Fibroblast of skin of abdomen (primary cell): ENCODE measurements at places on chromosomes 1 and 21.

- peak; percentile 14 for DNase-seq
Measured at GRCh38 chr1:207282058-207282457, 39.4 kb upstream of the CD55 start.

- no peak for DNase-seq
Measured at GRCh38 chr1:31651766-31652165, 7.1 kb upstream of the PEF1 start.

- no peak for DNase-seq
Measured at GRCh38 chr1:77544845-77545244, 137.6 kb downstream of the ZZZ3 start.

- no peak for DNase-seq
Measured at GRCh38 chr1:110298991-110299390, 40.2 kb upstream of the RBM15 start.

DNA sequence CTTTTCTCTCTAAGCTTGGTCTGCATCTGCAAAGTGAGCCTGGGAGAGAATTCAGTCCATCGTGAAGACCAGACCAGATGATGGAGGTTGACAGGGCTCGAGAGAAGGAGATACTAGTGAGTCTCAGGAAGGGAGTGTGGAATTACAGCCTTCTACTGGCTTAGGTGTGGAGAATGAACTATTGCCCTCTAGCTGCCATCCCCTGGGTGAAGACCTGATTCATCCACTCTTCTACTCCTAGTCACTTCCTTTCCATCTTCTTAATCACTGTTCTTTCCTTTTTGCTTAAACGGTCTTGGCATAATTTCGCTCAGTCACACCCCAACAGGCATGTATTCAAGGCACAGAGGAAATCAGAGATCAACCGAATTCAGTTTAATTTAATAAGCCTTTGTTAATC, 34.0 kb upstream of the HSD17B7 start:
- no peak for DNase-seq

DNA sequence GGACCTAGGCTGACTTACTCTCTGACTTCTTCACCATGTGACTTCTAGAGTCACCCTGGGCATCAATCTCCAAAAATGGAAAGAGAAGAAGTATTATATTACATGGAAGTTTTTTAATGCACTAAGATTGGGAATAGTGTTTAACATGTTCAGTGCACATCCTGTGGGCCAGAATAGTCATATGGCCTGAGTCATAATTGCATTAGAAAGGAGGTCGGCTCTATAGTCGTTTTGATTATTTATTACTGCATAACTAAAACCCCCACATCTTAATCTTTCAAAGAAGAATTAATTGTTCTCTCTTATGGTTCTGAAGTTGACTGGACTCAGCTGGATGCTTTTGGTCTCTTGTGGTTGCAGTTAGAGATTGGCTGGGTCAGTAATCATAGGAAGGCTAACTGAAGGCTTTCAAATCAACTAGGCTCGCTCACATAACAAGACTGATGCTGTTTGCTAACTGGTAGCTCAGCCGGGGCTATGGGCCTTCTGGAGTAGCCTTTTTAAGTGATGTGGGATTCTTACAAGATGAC, 810.6 kb upstream of the ADGRL4 start:
- DNase-seq = peak; percentile 74

DNA sequence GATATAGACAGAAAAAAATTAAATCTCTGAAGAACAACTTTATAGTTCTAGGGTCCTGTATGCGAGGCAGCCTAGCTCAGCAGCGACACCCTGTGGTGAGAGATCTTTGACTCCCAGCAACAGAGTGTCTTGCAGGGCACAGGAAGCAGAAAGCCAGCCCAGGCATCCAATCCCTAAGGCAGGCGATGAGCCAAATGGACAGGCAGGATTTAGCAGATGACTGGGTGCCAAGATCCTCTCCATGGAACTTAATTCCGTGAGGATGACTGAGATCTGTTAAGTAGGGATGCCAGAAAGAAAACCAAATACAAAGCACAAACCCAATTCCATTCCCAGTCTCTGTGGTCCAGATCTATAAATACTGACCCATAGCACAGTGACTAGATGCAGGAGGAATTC, 38.8 kb downstream of the HLCS start:
- DNase-seq = peak; percentile 94

- DNase-seq = no peak
Measured at GRCh38 chr1:81358151-81358550, 442.6 kb upstream of the ADGRL2 start.

DNA sequence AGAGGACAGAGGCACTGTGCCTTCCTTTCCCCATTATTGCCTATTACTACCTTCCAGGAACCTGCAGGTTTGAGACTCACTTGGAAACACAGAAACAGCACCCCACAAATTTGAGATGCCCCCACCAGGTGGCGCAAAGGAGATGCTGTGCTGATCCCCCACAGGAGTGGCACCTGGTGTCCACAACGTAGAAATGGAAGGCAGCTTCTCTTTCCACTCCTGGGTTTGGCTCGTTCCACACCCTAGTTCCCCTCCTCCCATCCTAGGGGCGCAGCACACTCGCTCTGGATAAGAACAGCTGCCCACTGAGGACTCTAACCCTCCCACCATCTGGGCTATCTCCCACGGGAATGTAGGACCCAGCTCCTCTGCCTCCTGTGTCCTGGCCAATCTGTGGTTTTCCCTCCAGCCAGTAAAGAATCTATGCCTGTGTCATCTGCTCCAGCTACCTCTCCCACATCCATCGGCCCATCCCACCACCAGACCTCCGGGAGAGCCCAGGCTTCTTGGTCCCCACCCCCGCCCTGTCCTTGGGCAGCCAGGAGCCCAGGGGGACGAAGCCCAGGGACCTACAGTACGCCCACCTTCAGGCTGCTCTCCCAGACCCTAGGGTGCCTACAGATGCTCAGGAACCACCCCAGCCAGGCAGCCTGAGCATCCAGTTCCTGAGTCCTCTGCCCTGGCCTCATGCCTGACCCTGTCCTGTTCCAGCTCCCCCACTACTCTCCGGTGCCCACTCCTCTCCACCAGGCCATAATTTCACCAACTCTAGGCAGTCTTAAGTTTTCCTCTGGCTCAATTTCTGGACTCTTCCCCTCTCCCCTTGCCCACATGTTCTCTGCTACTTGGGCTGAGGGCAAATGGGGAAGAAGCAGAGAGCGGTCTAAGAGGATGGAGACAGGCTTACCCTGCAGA, 549 bp downstream of the THBS3 start:
- peak; percentile 78 for DNase-seq

GRCh38 chr1:47505267-47505666, 67.4 kb downstream of the FOXD2 start:
- no peak for DNase-seq

DNA sequence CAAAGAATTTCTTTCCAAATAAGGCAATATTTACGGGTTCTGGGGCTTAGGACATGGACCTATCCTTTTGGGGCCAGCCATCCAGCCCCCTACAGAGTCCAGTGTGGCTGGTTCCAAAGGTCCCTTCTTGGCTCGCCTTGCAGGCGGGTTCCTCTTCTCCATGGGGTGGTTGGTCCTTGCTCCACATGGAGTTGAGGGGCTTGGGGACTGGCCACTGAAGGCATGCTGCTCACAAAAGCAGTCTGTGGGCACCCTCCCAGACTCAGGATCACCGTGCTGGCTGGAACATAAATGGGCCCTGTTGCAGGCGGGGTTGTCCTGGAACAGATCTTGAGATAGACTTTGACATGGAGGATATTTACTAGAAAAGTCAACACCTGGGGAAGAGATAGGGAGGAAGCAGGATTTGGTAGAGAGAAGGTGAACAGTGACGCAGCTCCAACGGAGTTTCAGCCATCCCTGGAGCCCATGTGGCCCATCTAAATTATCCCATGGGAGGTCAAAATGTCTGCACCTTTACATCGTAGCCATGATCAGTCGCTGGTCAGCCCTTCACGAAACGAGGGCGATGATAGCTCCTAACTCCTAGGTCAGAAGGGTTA, 39.1 kb upstream of the LRP8 start:
- no peak for DNase-seq

GRCh38 chr1:53416269-53416813, 42.9 kb upstream of the DMRTB1 start:
- DNase-seq = no peak

GRCh38 chr1:162159515-162159914, 90.0 kb downstream of the NOS1AP start:
- no peak for DNase-seq

DNA sequence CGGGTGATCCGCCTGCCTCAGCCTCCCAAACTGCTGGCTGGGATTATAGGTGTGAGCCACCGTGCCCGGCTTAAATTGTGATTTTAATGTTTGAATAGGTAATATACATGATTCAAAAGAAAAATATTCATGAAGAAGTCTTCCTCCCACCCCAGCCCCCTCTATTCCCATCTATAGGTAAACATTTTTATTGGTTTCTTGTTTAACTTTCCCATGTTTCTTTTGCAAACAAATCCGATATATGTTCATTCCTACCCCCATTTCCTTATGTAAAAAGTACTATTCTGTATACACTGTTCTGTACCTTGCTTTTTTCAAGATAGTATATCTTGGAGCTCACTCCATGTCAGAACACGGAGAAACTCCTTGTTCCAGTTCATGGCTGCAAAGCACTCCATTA, 23.2 kb downstream of the RPS6KA1 start:
- DNase-seq = no peak

GRCh38 chr1:221724931-221725605, 16.8 kb downstream of the DUSP10 start:
- peak; percentile 55 for DNase-seq

DNA sequence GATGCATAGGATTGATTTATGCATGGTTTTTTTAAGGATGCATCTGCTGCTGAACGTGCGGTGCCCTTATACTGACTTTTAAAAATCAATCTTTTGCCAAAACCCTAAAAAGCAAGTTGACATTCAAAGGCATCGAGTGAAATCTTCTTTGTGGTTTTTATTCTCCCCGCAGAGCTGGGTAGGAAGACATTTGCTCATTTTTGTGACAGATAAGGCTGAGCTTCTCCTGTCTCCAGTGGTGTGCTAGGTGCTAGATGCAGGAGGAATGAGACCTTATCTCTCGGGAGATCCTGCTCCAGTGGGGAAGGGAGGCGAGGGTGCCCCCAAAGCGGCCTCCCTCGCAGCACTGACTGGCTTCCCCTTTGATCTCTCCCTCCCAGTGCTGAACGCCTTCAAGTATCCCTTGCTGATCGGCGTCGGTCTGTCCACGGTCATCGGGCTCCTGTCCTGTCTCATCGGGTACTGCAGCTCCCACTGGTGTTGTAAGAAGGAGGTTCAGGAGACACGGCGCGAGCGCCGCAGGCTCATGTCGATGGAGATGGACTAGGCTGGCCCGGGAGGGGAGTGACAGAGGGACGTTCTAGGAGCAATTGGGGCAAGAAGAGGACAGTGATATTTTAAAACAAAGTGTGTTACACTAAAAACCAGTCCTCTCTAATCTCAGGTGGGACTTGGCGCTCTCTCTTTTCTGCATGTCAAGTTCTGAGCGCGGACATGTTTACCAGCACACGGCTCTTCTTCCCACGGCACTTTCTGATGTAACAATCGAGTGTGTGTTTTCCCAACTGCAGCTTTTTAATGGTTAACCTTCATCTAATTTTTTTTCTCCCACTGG, 14.9 kb upstream of the CD101 start:
- no peak for DNase-seq

- DNase-seq = peak; percentile 29
Measured at GRCh38 chr1:38991638-38992411, 749 bp downstream of the AKIRIN1 start.

GRCh38 chr1:158020259-158020885, 26.9 kb downstream of the KIRREL1 start:
- DNase-seq = peak; percentile 46

DNA sequence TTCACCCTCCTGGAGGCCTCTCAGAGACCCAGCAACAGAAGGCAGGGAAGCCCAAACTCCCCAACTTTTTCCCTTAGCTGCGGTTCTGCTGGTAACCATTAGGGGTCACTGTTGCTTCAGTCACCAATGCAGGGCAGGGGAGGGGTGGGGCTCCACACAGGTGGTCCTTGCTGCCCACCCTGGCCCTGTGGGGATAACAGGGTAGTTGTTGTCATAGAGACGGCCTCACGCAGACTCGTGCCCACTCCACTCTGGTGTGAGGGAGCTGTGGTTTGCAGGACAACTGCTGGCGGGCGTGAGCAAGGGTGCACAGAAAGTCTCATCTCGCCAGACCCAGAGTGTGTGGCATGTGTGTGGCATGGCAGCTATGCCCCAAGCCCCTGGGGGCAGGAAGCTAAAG, 19.9 kb downstream of the INSRR start:
- no peak for DNase-seq

GRCh38 chr1:181849071-181849470, 212.4 kb downstream of the ZNF648 start:
- DNase-seq = no peak

DNA sequence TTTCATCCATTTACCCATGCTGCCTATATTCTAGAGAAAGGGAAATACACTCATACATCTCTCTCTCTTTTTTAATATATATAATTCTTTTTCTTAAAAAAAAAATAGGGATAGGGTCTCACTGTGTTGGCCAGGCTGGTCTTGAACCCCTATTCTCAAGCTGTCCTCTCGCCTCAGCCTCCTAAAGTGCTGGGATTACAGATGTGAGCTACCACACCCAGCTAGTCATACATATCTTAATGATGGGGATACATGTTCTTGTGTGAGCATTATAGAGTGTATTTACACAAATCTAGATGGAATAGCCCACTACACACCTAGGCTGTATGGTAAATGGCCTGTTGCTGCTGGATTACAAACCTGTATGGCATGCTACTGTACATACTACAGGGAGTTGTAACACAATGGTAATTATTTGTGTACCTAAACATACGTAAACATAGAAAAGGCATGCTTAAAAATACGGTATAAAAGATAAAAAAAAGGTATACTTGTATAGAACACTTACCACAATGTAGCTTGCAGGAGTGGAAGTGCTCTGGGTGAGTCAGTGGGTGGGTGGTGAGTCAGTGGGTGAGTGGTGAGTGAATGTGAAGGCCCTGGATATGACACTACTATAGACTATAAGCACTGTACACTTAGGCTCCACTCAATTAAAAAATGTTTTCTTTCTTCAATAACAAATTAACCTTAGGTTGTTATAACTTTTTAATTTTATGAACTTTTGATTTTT, 72.9 kb downstream of the IVNS1ABP start:
- DNase-seq = peak; percentile 80

DNA sequence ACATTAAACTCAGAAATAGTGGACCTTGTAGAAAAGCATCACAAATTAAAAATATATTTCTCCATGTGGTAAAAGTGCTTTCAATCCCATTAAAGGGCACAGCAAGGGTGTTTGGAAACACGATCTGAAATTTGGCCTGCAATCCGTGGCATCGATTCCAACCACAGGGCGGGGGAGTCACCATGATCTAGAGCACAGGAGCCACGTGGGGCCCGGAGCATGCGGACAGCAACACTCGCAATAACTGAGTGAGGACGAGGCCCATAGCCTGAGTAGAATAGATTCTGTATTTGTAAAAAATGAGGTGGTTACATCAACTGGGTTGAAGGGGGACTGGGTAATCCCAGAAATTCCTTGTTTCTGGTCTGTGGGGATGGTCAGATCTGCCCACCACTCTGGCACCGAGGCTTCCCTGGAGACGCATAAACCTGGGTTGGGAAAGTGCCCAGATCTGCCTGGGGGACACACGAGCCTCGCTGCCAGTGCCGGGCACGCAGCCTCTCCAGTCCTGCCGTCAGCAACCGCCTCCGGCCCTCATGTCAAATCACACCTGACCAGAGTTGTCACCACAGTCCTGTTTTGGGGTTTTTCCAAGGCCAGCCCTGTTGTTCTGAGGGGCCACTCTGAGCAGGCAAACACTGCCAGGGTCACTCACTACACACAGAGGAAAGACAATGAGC, 104.3 kb downstream of the PGBD5 start:
- DNase-seq = no peak

- peak; percentile 58 for DNase-seq
Measured at GRCh38 chr21:46122237-46122671, 24.3 kb downstream of the COL6A2 start.
